ENCODE measurements at places on chromosomes 13 and 19.

- DNase-seq: no peak
These were observed 14.4 kb downstream of the TJP3 start for GRCh38 chr19:3722443-3723109.

- DNase-seq: no peak
These were observed 464.9 kb upstream of the MIR17HG start for GRCh38 chr13:90882551-90882950.

- peak; percentile 79 for DNase-seq
These were observed 984 bp downstream of the RPS11 start for GRCh38 chr19:49497047-49497788.

DNA sequence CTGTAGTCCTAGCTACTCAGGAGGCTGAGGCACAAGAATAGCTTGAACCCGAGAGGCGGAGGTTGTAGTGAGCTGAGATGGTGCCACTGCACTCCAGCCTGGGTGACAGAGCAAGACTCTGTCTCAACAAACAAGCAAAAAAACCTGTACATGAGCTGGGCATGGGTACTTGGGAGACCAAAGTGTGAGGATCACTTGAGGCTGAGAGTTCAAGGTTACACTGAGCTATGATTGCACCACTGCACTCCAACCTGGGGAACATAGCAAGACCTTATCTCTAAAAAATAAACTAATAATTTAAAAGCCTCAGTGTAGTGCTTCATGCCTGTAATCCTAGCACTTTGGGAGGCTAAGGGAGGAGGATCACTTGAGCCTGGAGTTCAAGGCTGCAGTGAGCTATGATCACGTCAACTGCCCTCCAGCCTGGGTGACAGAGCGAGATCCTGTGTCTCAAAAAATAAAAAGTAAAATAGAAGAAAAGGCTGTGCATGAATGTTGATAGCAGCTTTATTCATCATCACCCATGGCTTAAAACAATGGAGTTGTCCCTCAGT lies 12.3 kb upstream of the DOCK6 start:
- DNase-seq: no peak

DNA sequence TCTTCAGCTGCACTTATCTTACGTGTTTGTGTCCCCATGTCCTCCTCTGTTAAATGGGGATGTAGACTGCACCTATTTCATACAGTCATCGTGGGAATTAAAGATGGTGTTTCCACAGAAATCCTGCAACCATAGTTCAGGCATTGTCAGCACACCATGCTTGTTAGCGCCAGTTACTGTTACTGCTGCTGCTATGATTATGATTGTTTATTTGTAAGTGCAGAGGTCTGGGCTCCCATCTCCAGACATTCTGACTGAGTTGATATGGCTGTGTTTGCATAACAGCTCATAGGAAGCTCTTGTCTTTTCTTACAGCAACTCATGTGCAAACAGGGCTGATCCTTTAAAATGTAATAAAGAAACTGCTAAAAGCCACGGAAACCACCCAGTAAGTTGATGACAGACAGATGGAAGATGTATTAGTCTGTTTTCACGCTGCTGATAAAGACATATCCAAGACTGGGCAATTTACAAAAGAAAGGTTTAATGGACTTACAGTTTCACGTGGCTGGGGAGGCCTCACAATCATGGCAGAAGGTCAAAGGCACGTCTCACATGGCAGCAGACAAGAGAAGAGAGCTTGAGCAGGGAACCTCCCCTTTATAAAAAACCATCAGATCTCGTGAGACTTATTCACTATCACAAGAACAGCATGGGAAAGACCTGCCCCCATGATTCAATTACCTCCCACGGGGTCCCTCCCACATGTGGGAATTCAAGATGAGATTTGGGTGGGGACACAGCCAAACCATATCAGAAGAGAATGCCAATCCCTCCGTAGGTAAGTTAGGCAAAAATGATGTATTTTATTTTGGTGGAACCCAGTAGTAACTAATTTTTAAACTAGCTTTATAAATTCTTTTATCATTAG lies 1.6 kb downstream of the ZSCAN5A start:
- peak; percentile 33 for DNase-seq

GRCh38 chr19:46975011-46975924 lies 44.4 kb upstream of the NPAS1 start:
- no peak for DNase-seq

- no peak for DNase-seq
These were observed 8.0 kb upstream of the SOX1 start for GRCh38 chr13:112058941-112059340.

DNA sequence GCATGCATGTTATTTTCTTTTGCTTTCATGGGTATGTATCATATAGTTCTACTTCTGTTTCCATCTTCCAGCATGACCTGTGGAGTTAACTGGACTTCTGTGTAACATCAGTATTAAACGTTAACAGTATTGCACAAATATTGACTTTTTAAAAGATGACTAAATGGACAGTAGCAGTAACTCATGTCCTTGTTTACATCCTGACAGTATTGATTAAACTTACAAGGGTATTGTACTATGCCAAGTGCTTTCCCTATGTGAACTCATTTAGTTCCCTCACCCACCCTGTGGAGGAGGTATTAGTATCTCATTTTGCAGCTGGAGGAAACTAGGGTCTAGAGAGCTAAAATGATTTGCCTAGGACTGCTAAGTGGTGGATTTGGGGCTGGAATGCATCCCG lies 128.7 kb upstream of the SLC10A2 start:
- DNase-seq: no peak

DNA sequence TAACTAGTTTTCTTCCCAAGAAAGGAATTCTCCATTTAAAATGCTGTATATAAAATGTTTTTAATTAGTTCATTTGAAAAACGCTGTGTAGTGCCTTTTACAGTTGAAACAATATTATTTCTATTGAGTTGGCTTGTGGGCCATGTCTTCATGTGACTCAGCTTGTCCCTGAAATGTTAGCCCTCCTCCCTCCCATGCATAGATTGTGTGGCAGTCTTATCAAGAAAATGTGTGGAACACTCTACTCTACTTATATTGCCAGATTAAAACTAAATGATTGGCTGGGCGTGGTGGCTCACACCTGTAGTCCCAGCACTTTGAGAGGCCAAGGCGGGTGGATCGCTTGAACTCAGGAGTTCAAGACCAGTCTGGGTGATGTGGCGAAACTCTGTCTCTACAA lies 33.4 kb downstream of the TFDP1 start:
- no peak for DNase-seq

GRCh38 chr13:45331123-45331619 lies 9.8 kb downstream of the TPT1 start:
- DNase-seq: no peak

- DNase-seq: no peak
These were observed 264.7 kb downstream of the MZT1 start for GRCh38 chr13:72462726-72463125.

DNA sequence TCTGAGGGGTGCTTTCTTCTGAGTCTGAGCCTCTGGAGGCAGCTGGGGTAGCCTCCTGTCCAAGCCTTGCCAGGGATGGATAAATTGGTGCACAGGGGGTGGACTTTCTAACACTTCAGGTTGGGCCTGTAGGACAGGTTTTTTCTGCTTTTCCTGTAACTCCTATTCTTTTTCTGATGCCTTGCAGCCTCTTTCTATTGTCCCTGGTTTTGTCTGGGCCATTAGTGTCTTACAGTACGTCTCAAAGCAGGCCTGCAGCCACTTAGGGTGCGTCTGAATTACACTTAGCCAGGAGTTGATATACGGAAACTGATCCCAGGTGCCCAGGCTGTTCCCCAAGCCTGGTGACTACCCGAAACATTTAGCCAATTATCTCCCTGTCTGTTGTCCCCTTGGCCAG lies 213.3 kb upstream of the HTR2A start:
- DNase-seq: no peak

- no peak for DNase-seq
These were observed 170.0 kb downstream of the TNFSF13B start for GRCh38 chr13:108439556-108439955.

GRCh38 chr13:25466880-25467279 lies 95.1 kb downstream of the ATP8A2 start:
- DNase-seq: no peak

DNA sequence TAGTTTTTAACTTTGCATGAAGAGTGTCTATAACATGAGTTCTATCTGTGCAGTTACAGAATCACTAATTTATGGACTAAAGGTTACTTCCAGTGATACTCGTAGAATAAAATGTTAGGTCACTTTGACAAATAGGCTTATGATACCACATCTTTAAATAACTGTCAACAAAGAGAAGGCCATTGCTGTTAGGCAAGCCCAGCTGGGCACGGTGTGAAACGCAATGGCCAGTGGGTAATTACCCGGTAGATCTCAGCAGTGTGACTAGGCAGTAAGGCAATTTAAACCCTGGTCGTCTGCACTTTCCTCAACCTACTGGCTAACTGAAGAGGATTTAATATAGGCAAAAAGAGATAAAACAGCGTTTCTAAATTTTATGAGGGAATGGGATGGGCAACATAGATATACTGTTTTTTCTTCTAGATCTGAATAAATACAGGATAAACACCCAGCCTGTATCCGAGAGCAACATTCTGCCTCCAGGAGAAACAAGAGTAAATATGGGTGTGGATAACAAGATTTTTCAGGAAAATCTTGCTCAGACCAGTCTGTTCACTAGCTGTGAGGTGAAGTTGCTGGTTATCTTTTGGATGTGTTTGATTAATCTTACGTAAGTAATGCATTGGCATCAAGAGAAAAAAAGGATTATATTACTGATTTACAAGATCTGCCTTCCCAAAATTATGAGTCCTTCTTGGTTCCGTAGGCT lies 631.3 kb downstream of the EFNB2 start:
- no peak for DNase-seq

GRCh38 chr19:51097166-51097738 lies 11.0 kb downstream of the CTU1 start:
- peak; percentile 82 for DNase-seq

- DNase-seq: no peak
These were observed 72.7 kb downstream of the SPACA7 start for GRCh38 chr13:112448621-112449544.

DNA sequence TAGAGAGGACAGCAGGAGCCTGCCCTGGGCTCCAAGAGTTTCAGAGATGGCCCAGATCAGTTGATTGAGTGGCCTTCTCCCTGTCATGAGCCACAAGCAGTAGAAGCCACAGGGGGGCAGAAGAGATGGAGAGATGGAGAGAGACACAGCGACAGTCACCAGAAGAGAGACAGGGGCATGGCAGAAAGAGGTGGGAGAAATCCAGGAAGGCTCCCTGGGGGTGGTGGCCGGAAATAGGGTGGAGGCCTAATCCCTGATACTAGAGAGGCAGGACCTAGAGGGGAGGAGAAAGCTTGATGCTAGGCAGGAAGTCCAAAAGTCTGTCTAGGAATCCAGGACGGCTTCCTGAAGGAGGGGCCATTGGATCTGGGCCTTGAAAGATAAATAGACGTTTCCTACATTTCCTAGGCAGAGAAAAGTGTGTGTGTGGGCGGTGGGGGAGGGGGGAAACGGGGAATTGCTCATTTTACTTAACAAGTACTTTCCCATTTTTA lies 9.6 kb upstream of the TPM4 start:
- DNase-seq: peak; percentile 70

- peak; percentile 22 for DNase-seq
These were observed 53.3 kb downstream of the RFX2 start for GRCh38 chr19:6056801-6057650.

DNA sequence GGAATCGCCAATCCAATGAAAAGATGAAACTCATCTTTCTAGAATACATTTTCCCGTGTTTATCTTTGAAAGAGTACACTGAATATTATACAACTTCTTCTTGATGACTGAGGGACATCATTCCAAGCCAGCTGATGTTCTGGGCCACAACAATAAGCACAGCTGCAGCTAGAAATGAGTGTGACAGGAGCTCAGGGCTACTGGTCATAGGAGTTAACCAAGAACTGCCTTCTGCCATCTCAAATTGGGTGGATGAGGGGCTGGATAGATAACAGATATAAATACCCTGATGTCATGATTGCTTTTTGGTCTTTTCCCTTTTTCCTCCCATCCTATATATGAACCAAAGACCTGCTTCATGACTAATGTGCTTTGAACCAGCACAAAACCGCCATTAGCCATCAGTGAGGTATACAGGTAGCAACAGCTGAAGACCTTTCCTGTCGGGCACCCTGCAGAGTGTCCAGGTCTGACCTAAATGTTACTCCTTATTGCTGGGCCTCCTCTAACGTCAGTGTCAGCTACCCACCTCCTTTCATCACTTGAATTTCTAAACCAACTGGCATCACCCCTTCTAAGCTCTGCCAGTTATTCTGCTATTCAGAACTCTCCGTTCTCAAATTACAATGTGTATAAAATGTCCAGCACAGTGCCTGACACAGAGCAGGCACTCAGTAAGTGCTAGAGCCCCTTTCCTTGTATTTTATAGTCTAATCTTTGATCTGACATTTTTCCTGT lies 178.2 kb downstream of the ENOX1 start:
- DNase-seq: no peak

DNA sequence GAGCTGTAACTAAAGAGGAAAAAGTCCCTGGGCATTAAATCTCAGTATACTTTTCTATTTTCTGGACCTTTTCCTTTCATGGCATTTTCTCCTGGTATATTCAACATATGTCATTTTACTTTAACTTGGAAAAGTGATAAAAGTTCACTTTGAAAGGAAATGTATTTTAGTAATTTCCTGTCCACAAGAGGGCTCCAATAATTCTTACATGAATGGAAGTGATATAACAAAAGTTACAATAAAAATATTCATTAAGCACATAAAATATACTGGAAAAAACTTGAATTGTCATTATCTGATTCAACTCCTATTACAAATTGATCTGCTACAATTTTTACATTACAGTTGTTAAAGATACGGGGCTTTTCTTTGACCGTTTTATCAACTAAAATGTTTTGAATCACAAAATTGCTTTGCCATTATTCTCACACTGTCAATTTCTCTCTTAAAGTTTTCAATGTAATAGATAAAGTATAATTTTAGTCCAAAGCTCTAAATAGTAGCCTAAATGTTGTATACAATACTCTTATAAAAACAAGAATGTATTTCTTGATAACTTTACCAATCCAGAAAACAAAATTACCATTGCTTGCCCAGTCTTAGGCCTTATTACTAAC lies 4.9 kb downstream of the UBL3 start:
- DNase-seq: no peak

DNA sequence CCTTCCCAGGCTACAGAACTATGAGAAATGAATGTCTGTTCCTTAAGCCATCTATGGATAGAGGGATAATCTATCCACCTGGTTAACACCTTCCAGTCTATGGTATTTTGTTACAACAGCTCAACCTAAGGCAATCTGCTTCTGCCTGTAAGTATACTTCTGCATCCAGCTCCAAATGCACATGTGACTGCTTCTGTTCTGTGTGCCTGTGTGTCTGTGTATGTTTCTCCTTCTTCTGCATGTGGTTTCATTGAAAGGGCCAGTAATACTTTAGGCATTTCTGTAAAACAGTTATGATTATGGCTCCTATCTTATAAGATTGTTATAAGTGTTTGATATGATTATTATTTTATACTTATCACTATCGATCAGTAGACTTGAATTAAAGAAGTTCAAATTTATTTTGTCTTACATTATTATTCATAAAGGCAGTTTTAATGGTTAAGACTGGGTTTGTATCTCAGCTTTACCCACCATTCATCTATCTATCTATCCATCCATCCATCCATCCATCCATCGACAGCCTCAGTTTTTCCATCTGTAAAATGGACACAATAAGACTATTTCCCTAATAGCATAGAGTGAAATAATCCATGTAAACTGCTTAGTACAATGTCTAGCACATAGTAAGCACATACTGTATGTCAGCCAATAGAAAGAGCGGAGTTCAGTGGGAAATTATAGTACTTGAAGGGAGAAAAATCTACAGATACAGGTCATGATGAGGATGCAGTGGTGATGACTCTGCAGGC lies 37.5 kb upstream of the TM9SF2 start:
- no peak for DNase-seq
